Liver (tissue), 10 donors: ENCODE measurements at places on chromosomes 16 and 17.

- DNase-seq, result no peak
Observed at GRCh38 chr17:29929006-29929532, 959 bp downstream of the SSH2 start.

GRCh38 chr17:19720210-19720475 is 3.8 kb upstream of the SLC47A2 start:
- DNase-seq, result no peak

GRCh38 chr17:68298601-68299000 is 7.3 kb downstream of the ARSG start:
- DNase-seq, result no peak

DNA sequence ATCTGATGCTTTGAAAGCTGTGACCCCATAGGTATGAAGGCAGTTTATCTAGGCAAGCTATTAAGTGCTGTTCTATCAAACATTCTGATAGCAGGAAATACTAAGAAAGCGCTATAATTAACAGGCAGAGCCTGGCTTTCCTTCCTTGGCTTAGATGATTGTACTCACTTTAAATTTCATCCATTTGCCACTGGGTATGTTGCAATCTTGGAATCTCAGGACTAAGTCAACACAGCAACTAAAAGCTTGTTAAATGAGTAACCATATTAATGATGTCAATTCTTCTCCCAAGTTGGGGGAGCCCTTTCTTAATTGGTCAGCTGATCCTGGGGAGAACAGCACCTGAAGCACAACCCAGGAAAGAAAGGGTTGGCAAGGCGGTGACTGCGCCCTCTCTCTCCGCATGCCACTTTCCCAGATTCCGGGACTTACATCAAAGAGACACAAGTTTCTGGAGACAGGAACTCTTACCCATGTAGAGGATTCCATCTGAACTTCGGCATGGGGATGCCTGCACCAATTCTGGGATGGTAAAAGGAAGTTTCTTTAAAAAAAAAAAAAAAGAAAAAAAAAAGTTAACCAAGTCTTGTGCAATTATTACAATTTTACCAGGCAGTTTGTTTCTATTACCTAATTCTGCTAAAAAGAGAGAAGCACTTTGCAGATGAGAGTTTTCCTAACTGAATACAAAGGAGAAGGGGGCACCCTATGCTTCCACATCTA is 54.4 kb upstream of the ICAM2 start:
- no peak for DNase-seq

DNA sequence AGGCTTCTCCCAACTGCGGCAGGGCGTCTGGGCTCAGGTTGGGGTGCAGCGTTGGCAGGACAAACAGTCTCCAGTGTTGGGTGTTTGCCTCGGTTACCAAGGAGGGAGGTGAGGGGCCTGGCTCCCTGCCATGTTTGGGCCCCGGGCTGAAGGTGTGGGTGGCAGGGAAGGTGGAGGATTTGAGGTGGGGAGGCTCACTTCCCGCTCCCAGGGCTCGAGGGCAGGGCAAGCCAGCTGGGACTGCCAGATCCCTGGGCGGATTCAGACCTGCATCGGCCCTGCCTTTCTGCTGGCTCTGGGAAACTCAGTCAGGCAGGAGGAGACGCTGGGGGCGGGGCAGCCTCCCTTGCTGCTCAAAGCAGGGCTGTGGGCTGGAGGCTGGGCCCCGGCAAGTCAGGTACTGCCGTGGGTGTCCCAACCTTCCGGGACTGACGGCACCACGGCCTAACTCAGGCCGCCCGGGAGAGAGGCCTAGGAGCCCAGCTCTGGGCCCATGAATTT is 31.3 kb upstream of the KRT17 start:
- no peak for DNase-seq

GRCh38 chr17:64277831-64278562 is 14.9 kb upstream of the TEX2 start:
- DNase-seq, result no peak

GRCh38 chr16:3075523-3075915 is 10.1 kb downstream of the IL32 start:
- DNase-seq, result no peak

- no peak for DNase-seq
Observed at GRCh38 chr17:36063786-36064541, at the start of gene CCL18. TSS of gene CCL18 (plus strand) at chr17:36064272. CDS start at chr17:36064343, 71 bp downstream.

- DNase-seq, result peak; percentile 56
Observed at GRCh38 chr17:48024149-48025039, 13.2 kb downstream of the COPZ2 start.

GRCh38 chr17:752620-753219 is 656 bp upstream of the GEMIN4 start:
- peak; percentile 52 for DNase-seq

DNA sequence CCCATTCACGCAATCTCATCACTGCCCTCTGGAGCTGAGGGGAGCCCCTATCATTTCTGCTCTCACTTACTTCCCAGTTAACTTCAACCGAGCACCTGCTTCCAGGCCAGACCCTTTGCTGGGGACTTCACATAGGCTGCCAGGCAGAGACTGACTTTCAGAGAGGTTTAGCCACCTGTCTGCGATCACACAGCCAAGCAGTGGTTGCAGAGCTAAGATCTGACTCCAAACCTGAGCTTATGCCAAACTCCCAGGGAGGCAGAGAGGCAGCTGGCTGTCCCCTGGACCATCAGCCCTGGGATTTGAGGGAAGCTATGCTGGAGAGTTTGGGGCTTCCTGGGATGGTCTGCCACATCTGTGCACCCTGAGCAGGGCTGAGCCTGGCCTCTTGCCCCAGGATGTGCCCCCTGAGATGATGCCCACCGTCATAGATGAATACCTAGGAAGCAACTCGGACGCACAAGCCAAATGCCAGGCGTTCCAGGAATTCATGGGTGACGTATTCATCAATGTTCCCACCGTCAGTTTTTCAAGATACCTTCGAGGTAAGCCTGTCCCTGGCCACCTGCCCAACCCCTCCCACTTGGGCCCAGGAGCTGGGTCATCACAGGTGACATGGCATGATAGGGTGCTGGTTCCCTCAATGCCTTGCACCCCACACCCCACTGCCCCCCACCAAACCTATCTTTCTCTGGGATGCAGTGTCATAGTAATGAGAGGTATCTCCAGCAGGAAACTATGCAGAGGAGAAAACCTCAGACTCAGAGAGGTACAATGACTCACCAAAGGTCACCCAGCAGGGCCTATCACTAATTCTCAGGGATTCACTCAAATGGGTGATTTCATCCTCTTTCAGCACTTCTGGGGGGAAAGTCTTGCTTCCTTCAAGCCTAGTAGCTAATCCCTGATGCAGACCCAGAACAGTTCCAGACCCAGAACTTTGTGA is 10.0 kb downstream of the CES3 start:
- no peak for DNase-seq

DNA sequence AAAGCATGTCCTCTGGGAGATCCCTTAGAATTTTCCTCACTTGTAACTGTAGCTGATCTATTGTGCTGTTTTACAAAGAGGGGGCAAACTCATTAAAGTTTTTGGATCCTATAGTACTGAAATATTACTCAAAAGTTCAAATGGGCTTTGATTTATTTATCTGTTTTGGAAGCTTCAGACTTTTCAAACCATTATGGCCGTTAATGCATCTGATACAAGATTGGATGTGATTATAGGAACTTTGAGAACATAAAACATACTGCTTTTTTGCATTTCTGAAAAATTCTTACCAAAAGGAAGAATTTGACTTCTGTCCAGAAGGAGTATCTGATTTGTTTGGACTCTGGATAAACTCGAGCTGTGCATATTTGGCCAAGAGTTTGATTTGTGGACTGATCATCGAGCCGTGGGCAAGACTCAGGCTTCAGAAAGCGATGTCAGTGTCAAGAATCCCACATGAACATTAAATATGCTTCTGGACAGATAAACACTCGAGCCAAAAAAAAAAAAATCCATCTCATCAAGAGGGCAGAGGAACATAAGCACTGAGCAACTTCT is 8.2 kb upstream of the MARCHF10 start:
- DNase-seq, result no peak

DNA sequence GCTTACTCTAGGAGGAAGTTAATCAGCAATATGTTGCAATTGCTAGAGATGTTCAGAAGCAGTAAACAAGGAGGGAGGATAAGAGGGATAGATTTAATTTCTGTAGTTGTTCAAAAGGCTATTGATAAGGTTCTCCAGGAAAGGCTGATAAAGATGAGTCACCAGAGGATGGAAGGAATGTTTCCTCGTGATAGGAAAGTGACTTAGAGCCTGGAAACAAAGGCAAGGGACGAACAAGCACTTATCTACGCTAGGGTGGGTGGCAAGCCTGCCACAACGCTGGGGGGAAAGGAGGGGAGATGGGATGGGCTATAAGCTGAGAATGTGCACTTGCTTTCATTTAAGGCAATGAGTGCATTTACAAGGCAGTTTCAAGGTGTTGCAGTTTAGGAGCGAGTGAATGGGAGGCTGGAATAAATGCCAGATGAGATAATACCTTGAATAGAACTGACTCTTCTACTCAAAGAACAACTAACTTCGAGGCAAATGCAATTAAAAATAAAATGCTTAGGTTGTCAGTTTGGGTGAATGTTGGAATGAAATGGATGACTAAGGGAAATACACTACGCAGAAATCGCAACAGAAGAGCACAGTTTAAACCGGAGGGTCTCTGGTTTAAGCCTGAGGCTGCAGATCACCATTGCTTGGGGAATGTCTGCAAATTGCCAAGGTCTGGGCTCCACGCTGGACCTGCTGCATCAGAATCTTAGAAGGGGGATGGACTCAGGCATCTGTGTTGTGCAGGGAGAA is 76.0 kb upstream of the RBBP6 start:
- DNase-seq, result no peak

DNA sequence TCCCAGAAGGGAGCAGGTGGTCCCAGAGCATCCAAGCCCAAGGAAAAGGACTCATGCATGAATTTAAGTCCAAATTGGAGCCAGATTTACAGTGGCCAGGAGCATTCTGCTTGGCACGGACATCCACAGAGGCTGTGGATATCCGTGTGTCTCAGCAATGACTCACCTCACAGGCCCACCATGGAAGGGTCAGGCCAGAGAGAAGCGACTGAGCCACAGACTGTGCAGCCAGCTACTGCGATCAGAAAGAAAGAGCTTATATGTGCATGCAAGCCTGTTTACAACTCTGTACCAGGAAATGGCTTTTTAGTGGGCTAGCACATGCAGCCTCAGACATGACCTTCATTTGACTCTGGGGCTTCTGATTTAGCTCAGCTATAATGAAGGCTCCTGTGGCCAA is 231.0 kb downstream of the C16orf95 start:
- DNase-seq, result no peak

- DNase-seq, result no peak
Observed at GRCh38 chr17:12591021-12591735, 74.5 kb upstream of the MYOCD start.

- no peak for DNase-seq
Observed at GRCh38 chr17:28039251-28039650, 3.2 kb upstream of the NLK start.

GRCh38 chr17:61495161-61495857 is 43.1 kb downstream of the TBX4 start:
- no peak for DNase-seq

GRCh38 chr16:54930869-54931119 is 129 bp downstream of the IRX5 start:
- DNase-seq, result no peak

GRCh38 chr17:32486111-32486700 is 587 bp upstream of the CDK5R1 start:
- DNase-seq, result peak; percentile 62

GRCh38 chr17:73350864-73351263 is 39.1 kb upstream of the CDC42EP4 start:
- DNase-seq, result no peak

- no peak for DNase-seq
Observed at GRCh38 chr17:50715471-50715870, 3.9 kb upstream of the LUC7L3 start.

- no peak for DNase-seq
Observed at GRCh38 chr17:60269417-60269816, 119.6 kb downstream of the CA4 start.

- no peak for DNase-seq
Observed at GRCh38 chr16:67068212-67068753, 39.3 kb downstream of the CBFB start.

DNA sequence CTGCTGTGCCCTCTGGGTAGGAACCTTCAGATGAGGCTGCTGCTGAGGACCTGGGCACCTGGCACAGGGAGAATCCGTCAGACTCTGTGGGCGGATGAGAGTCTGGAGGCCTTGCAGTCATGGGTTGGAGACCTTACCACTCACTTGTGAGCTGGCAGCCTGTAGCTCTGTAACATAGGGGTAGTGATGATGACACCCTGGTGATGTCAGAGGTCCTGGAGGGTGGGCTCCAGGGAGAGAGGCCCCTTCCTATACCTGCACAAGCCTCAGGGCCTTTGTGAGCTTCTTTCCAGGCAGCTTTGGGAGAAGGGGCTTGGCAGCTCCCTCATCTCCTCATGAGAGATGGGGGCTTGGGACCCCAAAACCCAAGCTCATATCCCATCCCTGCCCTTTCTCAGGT is 1.6 kb downstream of the MIEF2 start:
- DNase-seq, result no peak

GRCh38 chr17:10803830-10804475 is at the start of gene TMEM238L:
TSS of gene TMEM238L (minus strand) at chr17:10804099. CDS start at chr17:10803963, 136 bp downstream.
- no peak for DNase-seq

- no peak for DNase-seq
Observed at GRCh38 chr16:69741519-69741918, 13.2 kb downstream of the NOB1 start.

- no peak for DNase-seq
Observed at GRCh38 chr17:34464812-34465211, 101.8 kb upstream of the CCL1 start.

GRCh38 chr17:41824086-41824485 is 11.3 kb downstream of the FKBP10 start:
- DNase-seq, result no peak

DNA sequence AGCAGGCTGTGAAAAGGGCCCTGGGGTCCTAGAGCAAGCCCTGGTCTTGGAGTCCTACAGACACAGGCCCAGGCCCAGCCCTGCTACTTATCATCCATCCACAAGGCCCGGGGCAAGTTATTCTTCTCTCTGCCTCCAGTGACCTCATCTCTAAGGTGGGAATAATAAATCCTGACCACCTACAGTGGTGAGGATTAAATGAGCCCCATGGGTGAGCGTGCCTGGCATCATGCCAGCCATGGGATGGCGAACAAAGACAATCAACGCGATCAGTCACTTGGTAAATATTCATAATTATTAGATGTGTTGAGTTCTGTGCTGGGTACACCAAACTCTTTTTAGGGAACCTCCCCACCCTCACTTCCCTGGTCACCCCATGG is 5.5 kb downstream of the KRT15 start:
- DNase-seq, result no peak

DNA sequence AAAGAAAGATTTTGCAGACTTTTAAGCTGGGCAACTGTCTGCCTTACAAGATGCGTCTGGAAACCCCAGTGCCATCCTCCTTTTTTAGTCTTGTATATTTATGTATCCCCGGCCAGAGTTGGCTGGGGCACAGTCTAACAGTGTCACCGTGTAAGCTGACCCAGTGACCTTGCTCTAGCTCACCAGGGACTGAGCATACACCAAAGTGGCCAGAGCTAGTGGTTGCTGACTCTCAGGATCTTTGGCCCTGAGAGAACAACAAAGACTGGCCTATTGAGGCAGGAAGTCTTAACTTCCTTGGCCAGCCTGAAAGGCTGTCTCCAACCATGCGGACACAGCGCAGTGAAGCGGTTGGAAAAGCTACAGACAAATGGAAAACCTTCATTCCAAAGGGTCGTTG is 745.2 kb downstream of the WWOX start:
- no peak for DNase-seq

- no peak for DNase-seq
Observed at GRCh38 chr17:80397034-80397387, 18.0 kb upstream of the ENDOV start.
